ENCODE measurements at places on chromosomes 16 and 17. TPM values are rescaled to one million over a fixed set of nuclear protein-coding genes. Genes with fewer than 3 reads are reported as not detected.

ATMIN gene
- total RNA-seq: 42.9 TPM

NSF gene
- 76.7 TPM for total RNA-seq

GRCh38 chr17:77901481-77901880 lies 57.0 kb upstream of the TNRC6C start:
- no peak for DNase-seq

DNA sequence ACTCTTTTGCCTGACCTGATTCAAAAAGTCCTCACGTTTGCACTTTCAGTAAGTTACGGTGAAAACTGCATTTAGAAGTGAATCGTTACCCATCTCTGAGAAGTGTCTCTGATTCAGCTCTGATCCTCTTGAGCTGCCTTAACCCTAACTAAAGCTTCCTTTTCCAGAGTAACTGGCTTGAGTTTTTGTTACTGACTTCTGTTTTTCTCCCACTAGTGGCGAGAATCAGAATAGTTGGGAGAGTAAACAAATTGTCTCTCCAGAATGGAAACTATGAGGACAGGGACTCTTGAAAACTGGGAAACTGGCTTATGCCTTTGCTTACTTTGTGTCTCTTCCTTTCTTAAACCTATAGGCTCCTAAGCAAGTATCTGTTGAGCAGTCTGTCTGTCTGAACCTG lies 31.3 kb upstream of the KPNB1 start:
- no peak for DNase-seq

DNA sequence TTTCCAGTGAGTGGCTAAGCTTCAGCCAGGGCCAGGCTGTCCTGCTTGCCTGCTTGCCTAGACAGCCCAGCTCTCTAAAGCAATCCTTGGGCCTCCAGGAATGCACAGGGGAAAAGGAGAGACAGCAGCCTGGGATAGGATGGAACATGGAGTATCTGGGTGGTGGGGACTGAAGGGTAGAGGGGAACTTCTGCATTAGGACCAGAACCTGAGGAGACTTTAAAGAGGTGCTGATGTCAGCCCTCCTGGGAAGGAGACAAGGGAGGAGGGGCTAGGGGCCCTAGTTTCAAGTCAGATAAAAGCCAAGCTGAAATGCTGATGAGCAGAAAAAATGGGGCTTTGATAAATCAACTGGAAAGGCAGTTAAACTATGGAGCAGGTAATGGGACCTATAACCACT lies 1.8 kb downstream of the HOXB7 start:
- DNase-seq: no peak

DNA sequence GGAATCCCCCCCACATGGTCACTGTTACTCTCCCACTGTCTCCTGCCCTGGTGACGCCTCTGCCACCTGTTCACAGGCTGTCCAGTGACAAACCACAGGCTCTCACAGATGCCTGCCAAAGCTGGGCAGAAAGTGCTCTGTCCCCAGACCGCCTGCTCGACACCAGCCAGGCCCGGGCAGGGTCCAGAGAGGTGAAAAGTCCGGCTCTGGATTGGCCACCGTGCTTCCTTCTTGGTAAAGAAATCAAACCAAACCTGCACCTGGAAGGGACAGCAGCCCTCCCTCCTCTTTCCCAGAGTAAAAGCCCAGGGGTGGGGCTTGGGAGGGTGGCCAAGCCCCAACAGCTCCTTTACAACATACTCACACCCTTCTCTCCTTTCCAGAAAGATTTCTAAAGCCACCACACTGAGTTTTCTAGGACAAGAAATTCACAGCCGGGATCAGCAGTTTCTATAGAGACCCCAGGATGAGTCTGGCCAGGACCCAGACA lies 6.2 kb downstream of the PCGF2 start:
- no peak for DNase-seq

- DNase-seq: peak; percentile 84
Observed at GRCh38 chr16:66483689-66484452, 56.8 kb downstream of the BEAN1 start.

- no peak for DNase-seq
Observed at GRCh38 chr17:2814049-2814448, 17.8 kb downstream of the RAP1GAP2 start.

Data from ureter (tissue), 1 donor.